SK-N-SH (cell line): ENCODE measurements at places on chromosomes 2 and 18. TPM values are rescaled to one million over a fixed set of nuclear protein-coding genes. Genes with fewer than 3 reads are reported as not detected.

The SGPP2 gene
- 0.03 TPM in 2 replicates for polyA plus RNA-seq

The RAPH1 gene
- 6.5 and 6.7 TPM in 2 replicates for polyA plus RNA-seq

GRCh38 chr2:74464406-74464805, 776 bp downstream of the MOGS start:
- 0 out of 2 replicates have a peak, but pooled peaks cover 3% of the 10 kb centered on the region for H3K4me1 ChIP-seq
- H3K4me3 ChIP-seq, result peak overlapping the region; percentile 75
- H3K27me3 ChIP-seq, result no peaks in the 10 kb centered on the region
- H3K27ac ChIP-seq, result peak overlapping the region; percentile 62; the same call in 1 of the 2 replicates
- H3K36me3 ChIP-seq, result peaks cover 28% of the 10 kb centered on the region

GRCh38 chr18:55396979-55397378, 191.0 kb downstream of the TCF4 start:
- H3K36me3 ChIP-seq, result peaks cover 7% of the 10 kb centered on the region
- peaks cover 11% of the 10 kb centered on the region; the same call in 1 of the 2 replicates for H3K4me1 ChIP-seq
- no peak overlapping the region for H3K4me3 ChIP-seq
- H3K27ac ChIP-seq, result no peak overlapping the region
- DNase-seq, result no peak
- no peaks in the 10 kb centered on the region for H3K27me3 ChIP-seq

GRCh38 chr18:79631761-79632446, 47.7 kb upstream of the CTDP1 start:
- no peak for DNase-seq
- no peak overlapping the region for H3K4me3 ChIP-seq
- no peaks in the 10 kb centered on the region for H3K4me1 ChIP-seq
- H3K36me3 ChIP-seq, result no peaks in the 10 kb centered on the region

GRCh38 chr2:162769066-162769465, 69.5 kb downstream of the KCNH7 start:
- H3K27ac ChIP-seq, result no peak overlapping the region
- no peak for DNase-seq
- no peaks in the 10 kb centered on the region for H3K36me3 ChIP-seq
- H3K27me3 ChIP-seq, result no peaks in the 10 kb centered on the region
- H3K4me1 ChIP-seq, result no peaks in the 10 kb centered on the region
